CD8-positive, alpha-beta memory T cell (primary cell): ENCODE measurements at places on chromosomes 6 and 20.

DNA sequence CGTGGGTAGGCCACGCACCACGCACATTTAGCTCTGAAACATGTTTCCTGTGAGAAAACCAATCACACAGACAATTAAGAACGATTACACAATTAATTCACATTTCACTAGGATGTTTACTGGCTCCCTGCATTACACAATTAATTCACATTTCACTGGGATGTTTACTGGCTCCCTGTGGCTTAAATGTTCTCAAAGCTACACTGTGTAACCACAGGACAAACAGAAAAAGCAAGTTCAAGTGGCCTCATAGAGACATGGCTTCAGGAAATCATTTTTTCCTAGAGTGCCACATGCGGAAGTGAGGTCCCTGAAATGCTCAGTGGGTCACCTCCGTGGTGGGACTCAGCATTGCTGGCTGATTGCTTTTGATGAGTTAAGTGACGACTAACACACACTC lies 61.7 kb upstream of the XRN2 start:
- no peak for DNase-seq

DNA sequence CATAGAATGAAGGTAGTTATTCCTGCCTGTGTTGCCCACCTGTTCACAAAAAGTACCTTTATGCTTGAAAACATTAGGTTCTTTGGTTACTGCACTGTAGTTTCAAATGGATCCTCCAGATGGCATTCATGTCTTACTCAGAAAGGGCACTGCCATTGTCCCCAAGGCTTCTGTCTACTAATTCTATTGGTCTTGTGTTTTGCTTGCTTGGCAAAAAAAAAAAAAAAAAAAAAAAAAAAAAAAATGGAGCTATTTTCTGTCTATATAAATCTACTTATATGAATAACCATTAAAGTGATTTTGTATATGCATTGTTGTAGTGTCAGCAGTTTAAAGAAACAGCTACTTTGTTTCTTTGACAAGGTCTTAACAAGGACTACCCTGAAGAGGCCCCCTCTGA lies 12.7 kb upstream of the EFHC1 start:
- peak; percentile 38 for DNase-seq

- no peak for DNase-seq
Observed at GRCh38 chr6:168871642-168872315, 381.9 kb downstream of the THBS2 start.

DNA sequence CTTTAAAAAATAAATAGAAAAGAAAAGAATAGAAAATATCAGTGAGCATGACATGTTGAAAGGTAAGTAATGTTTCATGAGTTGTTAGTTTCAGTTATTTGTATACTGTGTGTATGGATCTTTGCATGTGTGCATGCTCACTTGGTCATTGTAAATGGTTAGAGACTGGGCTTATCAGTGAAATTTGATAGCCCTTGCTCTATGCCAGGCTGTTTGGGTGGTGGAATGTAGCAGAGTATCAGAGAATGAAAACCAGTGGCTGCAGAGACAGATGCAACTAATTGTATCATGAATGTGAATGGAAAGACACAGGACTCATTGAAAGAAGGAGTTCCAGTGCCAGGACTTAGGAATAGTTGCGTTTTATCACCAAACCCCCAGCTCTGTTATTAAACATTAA lies 4.2 kb downstream of the GSTA2 start:
- no peak for DNase-seq

DNA sequence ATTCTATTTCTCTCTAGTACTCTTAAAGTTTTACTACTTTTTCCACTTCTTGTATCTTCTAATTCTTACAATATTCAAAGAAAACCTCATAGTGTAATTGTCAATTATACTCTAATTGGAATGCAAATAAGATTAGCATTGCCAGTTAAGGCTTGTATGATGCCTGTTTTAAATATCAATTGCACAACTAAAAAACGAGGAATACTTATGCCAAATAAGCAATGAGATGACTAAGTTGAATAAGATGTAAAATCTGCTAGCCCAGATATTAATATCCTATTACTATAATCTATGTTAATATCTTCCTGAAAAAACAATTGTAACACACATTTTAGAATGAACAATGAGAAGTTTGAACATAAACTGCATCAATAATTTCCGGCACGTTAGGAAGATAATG lies 13.3 kb upstream of the AKAP7 start:
- DNase-seq, result no peak
